ENCODE measurements at places on chromosomes 3 and 15. TPM values are rescaled to one million over a fixed set of nuclear protein-coding genes. Genes with fewer than 3 reads are reported as not detected.

Gene ITIH1
- total RNA-seq, result not detected

Gene NEO1
- total RNA-seq, result 16.1 TPM

Gene ASB14
- total RNA-seq, result not detected

Gene B3GALNT1
- total RNA-seq, result 16.9 TPM
